Inflammatory macrophage (primary cell): ENCODE measurements at places on chromosomes 16 and 17.
A peak's percentile ranks its signal among the peaks of the same experiment; 100 is the strongest.

GRCh38 chr17:17580662-17581470 is 10.6 kb downstream of the PEMT start:
- no peak for DNase-seq

- DNase-seq, result no peak
These were observed 109.3 kb downstream of the IRX5 start for GRCh38 chr16:55039931-55040330.

DNA sequence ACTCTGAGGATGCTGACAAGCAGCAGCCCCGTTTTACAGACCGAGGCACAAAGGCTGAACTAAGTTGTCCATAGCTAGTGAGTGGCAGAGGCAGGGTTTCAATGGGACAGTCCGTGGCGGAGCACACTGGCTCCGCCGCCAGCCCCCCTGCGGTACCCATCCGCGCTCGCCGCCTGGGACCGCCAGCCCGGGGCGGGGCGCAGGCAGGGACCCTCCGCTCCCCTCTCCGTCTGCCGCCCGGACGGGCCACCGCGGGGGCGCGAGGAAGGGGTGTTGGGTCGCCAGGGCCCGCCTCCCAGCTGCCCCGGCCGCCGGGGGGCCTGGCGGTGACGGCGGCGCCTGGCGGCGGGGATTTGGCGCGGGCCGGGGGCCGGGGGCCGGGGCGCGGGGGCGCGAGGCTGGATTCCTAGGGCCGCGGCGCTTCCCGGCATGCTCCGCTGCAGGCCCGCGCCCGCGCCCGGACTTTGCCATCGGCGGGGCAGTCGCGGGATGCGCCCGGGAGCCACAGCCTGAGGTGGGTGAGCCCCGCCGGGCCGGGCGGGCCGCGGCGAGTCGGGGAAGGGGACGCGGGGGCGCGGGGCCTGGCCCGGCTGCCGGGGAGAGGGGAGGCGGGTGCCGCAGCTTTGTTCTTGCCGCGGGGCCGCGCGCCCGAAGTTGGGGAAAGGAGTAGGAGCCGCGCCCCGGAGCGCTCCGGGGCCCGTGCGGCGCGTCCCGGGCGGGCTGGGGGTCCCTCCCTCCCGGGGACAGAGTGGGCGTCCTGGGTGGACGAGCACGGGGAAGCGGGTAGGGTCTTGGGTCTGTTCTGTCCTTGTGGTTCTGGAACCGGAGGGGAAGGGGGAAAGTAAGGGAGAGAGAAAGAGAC is at the start of gene TMEM98:
TMEM98 (plus strand) TSS at position 430 of the 862 bp plus-strand sequence. CDS start 3,376 bp downstream, outside the sequence.
- no peak for DNase-seq

- peak; percentile 31 for DNase-seq
These were observed 230.5 kb upstream of the ASIC2 start for GRCh38 chr17:33523577-33523981.

DNA sequence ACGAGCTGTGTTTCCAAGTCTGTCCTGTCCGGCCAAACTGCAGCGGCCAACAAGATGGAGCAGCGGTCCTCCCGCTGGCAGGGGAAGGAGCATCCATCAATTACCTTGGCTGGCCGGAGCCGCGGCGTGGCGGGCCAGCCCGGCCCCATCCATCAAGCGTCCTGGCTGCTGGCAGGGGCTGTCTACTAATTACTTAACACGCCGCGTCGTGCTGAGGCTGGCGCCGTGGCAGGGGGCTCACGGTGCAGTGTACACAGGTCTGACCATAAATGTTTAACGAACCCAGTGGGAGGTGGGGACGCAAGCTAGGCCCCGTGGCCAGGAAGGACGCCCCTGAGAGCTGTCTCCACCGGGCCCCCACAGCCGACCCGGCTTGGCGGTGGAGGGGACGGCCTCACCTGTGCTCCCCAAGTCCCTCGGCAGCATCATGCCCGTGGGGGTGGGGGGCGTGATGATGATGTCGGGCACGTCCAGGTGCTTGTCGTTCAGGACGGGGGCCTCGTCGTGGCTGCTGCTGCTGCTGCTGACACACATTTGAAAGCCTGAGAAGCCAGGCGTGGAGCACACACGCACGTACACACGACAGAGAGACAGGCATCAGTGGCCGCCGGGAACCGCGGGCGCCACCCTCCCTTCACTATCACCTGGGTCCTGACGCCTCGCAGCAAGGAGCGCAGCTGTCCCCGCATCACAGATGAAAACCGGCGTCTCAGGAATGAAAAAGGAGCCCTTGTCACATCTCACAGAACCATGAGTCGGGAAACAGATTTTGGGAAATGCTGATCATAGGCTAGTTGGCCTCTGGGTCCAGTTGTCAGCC is 21.2 kb upstream of the GINS2 start:
- DNase-seq, result no peak

- no peak for DNase-seq
These were observed 60.8 kb downstream of the COPRS start for GRCh38 chr17:31798205-31798724.

DNA sequence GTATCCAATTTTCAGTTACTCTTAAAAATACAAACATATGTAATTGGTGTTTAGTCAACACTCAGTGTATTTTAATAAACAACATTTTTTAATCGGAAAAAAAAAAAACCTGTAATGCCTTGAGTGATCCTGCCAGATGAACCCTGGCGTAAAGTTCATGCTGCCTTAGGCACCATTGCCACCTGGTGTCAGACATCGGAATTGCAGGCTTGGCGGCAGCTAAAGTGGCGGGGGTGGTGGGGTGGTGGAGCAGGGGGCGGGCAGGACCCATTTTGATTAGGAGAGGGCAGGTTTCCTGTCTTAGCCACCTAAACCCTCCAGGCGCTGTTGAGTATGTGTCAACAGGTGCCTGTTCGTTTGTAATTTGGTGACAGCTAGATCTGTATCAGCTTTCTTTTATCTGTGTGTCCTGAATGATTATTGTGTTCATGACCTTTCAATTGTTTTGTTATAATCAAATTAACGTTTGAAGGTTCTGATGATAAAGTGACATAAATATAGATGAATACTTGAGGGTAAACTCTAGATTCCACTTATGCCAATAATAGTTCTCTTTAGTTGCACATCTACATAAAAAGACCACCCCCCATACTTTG is 588.7 kb downstream of the CDH13 start:
- DNase-seq, result peak; percentile 37

DNA sequence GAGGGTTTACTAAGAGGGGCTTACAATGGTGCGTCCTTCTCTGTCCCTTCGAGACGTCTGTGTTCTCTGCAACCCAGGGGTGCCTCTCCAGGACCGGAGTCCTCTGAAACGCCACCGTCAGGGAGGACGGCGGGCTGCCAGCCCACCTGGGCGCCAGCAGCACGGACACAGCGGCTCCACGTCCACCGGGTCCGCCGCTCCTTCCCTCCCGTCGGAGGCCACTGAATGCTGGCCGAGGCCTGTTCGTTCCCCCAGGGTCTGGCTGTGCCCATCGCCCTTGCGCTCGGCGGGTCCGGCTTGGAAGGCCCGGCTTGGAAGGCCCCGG is 403 bp downstream of the TEPSIN start:
- DNase-seq, result no peak

DNA sequence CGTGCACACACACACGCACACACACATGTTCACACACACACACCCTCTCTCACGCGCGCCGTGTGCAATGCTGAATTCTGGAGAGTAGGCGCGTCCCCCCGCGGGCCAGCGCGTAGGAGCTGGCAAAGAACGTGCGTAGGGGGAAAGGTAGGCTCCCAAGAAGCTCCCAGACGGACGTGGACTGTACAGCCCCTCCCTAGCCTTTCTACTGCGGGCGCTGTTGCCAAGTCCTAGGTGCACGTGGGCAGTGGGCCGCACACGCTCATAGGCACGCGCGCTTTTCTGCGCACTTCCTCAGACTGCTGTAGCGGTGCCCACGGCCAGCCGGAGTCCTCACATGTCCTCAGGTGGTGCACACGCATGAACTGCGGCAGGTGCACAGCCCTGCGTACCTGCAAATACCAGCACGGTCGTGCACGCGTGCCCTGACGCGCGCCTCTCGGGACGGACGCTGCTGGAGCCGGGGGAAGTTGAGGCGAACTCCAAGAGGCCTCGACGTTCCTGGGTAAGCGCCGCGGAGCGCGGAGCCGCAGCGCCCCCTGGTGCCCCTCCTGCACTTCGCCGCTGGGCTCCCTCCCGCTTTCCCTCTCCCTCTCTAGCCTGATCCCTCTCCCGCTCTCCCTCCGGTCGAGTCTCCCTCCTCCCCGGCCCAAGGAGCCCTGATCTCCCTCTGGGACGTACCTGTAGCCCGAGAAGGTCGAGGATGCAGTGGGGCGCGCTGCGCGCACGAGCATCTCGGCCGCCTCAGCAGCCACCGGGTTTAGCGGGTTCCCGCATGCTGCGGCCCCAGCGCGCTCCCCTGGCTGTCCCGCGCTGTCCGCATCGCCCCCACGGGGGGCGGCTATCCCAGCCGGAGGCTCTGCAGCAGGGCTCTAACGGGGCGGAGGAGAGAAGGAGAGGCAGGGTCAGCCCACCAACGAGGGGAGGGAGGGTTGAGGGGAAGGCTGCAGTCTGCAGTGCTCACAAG is 749 bp downstream of the GRIN2A start:
- DNase-seq, result peak; percentile 29

GRCh38 chr17:35016369-35016768 is 36.1 kb downstream of the LIG3 start:
- no peak for DNase-seq
